Endothelial cell (in vitro differentiated cells): ENCODE measurements at places on chromosomes 11 and 22.
A peak's percentile ranks its signal among the peaks of the same experiment; 100 is the strongest.

- peak overlapping the region; percentile 93 for H3K27ac ChIP-seq
- H3K4me1 ChIP-seq = peaks cover 37% of the 10 kb centered on the region
- DNase-seq = no peak
- H3K4me3 ChIP-seq = no peak overlapping the region
Measured at GRCh38 chr22:46480396-46480795, 57.0 kb downstream of the CELSR1 start.

DNA sequence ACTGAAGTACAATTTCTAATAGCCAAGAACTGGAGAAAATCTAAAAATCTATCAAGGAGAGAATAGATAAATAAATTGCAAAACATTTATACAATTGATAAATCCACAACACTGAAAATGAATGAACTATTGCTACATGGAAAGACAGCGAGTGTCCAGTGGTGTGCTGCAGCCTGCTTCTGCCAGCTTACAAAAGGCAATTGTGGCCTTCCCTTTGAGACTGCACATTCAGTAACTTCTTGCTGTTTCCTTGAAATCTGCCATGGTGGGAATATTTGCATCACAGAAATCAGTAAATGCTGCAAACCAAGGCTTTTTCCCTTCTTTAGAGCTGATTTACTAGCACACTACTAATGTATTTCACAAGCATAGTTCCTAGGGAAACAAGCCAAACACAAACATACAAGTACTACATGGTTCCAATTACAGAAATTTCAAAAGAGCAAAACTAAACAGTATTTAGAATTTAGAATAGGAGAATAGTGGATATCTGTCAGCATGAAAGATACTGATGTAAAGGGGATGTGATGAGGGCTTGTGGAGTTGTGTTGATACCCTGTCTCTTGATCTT, 76.9 kb upstream of the TRIM77 start:
- no peak overlapping the region for H3K4me3 ChIP-seq
- no peaks in the 10 kb centered on the region for H3K36me3 ChIP-seq
- no peaks in the 10 kb centered on the region for H3K27me3 ChIP-seq
- peak overlapping the region; percentile 24 for H3K27ac ChIP-seq

GRCh38 chr11:131160846-131161245, 209.6 kb upstream of the NTM start:
- H3K4me3 ChIP-seq = no peak overlapping the region
- H3K27me3 ChIP-seq = peaks cover 4% of the 10 kb centered on the region
- no peak overlapping the region for H3K27ac ChIP-seq
- H3K4me1 ChIP-seq = no peaks in the 10 kb centered on the region

- peaks cover 2% of the 10 kb centered on the region for H3K27me3 ChIP-seq
- H3K4me1 ChIP-seq = peaks cover 7% of the 10 kb centered on the region
- no peaks in the 10 kb centered on the region for H3K36me3 ChIP-seq
- no peak overlapping the region for H3K27ac ChIP-seq
Measured at GRCh38 chr22:49532869-49533802, 294.5 kb downstream of the BRD1 start.

GRCh38 chr22:20143883-20144665, 6.8 kb downstream of the CCDC188 start:
- no peak overlapping the region for H3K4me3 ChIP-seq
- peaks cover 6% of the 10 kb centered on the region for H3K4me1 ChIP-seq
- no peak for DNase-seq
- H3K27me3 ChIP-seq = peaks cover 2% of the 10 kb centered on the region

DNA sequence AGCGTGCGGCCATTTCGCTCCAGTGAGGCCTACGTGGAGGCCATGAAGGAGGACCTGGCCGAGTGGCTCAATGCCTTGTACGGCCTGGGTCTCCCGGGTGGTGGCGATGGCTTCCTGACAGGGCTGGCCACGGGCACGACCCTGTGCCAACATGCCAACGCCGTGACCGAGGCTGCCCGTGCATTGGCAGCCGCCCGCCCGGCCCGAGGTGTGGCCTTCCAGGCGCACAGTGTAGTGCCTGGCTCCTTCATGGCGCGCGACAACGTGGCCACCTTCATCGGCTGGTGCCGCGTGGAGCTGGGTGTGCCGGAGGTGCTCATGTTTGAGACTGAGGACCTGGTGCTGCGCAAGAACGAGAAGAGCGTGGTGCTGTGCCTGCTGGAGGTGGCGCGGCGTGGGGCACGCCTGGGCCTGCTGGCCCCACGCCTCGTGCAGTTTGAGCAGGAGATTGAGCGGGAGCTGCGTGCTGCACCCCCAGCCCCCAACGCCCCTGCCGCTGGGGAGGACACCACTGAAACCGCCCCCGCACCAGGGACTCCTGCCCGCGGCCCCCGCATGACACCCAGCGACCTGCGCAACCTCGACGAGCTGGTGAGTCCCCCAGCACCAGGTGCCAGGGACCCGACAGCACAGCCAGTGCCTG, 1.8 kb downstream of the GAS2L1 start:
- peaks cover 26% of the 10 kb centered on the region for H3K4me1 ChIP-seq
- H3K4me3 ChIP-seq = peak overlapping the region; percentile 97
- DNase-seq = no peak
- no peak overlapping the region for H3K27ac ChIP-seq
- peaks cover 24% of the 10 kb centered on the region for H3K27me3 ChIP-seq

DNA sequence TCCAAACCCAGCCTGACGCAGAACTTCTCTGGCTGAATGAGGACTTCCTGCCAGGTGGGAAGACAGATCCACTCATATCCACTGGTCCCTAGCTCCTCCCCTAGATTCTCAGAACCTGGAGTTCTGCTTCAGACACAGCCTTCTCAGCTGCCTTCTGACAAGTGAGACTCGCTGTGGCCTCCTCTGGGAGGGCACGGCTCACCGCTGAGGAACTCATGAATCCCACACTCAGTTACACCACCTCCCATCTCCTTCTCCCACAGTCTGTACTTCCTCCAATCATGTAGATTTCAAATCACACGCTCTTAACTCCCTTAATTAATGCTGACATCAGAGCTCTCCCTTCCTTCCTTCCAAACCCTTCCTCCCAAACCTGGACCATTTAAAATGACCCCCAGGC, 86.4 kb upstream of the TMEM45B start:
- H3K36me3 ChIP-seq = no peaks in the 10 kb centered on the region
- H3K27ac ChIP-seq = no peak overlapping the region
- H3K27me3 ChIP-seq = peaks cover 1% of the 10 kb centered on the region
- H3K4me1 ChIP-seq = no peaks in the 10 kb centered on the region

DNA sequence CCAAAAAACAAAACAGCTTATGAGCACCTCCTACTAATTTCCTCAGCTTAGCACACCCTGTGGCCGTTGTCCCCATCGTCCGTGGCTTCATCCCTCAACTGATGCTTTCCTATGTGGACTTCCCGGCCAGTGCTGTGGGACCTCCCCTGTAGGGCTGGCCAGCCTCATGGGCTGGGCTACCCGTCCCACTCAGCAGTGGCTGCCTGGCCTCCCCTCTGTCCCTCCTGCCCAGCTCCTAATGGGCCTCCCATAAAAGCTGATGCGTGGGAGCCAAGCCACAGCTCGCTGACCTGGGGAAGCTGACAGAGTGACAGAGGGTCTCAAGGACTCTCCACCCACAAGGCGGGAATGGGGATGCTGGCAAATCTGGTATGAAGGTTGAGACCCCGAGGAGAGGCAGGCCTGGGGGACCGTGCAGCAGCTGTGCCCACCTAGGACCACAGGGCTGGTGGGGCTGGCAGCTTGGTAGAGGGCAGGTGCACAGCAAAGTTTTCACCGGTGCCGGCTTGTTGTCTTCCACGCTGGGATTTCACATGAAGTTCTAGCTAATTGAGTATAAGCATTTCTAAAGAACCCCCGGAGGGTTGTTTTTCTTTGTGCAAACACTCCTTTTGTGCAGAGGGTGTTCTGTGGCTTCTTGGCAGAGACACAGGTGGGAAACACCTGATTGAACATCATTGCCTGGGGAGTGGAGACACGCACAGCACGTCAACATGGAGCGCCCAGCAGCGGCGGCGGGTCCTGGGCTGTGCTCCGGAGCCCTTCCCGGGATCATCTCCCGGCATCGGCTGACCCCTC, 23.2 kb downstream of the TBX1 start:
- no peak overlapping the region for H3K27ac ChIP-seq
- no peak for DNase-seq
- H3K4me1 ChIP-seq = no peaks in the 10 kb centered on the region
- no peaks in the 10 kb centered on the region for H3K36me3 ChIP-seq
- no peak overlapping the region for H3K4me3 ChIP-seq
